ENCODE measurements at places on chromosomes 13 and 19.

DNA sequence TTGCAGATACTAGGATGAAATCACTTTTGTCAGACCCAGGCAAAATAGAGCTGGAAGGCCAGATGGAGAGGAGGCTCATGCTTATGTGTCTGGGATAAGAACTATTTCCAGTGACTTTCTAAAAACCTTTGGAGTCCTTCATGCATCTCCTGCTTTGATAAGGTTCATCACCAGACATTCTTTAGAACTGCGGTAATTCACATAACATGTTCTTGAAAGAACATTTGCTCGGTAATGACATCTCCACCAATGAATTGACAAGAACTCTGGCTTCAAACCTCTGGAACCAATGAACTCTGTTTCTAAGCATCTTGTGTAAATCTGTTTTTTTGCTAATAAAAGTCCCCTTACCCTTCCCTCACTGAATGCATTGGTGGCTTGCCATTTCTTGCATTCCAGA, 112.0 kb upstream of the KL start:
- DNase-seq: no peak

GRCh38 chr19:1384478-1385110, 887 bp downstream of the NDUFS7 start:
- DNase-seq: no peak

DNA sequence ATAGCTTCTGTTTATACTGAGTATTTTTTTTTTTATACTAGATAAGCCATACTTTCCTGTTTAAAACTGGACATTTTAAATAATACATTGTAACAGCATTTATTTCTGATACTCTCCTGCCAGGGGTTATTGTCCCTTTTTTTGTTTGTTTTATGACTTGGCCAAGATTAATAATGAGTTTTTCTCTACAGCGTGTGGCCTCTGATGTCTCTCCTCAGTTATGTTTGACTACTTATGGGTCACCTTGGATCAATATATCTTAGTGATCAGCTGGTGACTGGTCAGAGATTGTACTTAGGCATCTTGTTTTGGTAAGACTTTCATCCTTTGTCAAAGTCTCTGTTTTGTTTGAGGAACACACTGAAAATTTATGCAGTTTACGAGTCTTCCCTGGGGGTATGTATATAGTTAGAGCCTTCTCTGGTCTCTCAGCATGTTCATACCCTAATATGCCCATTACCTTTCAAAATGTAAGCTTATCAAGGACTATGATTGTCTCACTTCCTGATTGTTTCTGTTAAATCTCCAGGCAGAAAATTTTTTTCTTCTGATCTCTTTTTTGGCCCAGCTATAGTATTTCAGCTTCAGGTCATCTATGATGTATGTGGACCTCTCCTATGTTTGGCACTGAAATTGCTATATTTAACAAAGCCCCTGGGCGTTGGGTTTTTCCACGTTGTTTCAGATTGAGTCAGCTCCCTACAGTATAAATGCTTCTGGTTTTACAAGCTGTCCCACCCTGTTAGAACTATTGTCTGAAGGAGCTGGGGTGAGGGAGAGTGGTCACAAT, 87.9 kb downstream of the URI1 start:
- DNase-seq: no peak

- DNase-seq: no peak
These were observed 143.4 kb downstream of the NALCN start for GRCh38 chr13:101272886-101273285.

DNA sequence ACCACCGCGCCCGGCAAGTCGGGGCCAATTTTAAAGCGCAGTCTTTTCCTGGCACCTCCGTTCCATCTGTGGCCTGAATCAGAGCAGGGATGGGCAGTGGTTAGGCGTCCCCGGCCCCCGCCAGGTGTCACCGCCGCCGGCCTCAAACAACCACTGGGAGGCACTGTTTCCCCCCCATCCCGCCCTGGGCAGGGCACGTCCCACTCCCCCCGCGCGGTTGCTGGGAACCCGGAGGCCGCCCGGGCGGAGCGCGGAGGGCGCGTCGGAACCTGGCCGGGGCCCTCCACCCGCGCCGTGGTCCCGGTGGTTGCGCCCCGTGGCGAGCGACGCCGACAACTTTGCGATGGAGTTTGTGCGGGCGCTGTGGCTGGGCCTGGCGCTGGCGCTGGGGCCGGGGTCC, at the start of gene GRIN3B:
Gene GRIN3B (plus strand): TSS at position 325 of the 400 bp plus-strand sequence. CDS start 19 bp downstream, at position 344.
- DNase-seq: peak; percentile 49

- no peak for DNase-seq
These were observed 42.7 kb downstream of the UNC13A start for GRCh38 chr19:17645339-17645963.

DNA sequence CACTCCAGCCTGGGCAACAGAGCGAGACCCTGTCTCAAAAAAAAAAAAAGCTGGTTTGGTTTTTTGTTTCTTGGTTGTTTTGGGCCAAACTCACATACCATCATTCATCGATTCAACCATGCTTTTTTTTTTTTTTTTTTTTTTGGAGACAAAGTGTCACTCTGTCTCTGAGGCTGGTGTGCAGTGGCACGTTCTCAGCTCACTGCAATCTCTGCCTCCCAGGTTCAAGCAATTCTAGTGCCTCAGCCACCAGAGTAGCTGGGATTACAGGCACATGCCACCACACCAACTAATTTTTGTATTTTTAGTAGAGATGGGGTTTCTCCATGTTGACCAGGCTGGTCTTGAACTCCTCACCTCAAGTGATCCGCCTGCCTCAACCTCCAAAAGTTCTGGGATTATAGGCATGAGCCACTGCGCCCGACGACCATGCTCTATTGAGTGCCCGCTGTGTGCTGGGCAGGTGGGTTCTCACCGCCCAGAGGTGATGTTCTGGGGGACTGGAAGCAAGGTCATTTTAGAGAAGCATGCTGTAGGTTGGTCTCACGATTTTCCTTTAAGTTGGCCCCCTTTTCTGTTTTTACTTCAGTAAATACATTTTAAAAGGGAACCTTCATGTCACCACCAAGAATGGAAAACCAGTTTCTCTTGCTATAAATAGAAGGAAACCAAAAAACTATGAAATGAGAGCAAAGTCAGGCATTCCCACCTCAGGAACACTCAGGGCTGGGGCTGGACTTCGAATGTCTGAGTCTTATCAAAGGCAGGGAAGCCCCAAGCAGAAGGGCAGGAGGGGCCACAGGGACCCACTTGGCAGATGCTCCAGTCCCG, 8.3 kb upstream of the JUND start:
- no peak for DNase-seq

DNA sequence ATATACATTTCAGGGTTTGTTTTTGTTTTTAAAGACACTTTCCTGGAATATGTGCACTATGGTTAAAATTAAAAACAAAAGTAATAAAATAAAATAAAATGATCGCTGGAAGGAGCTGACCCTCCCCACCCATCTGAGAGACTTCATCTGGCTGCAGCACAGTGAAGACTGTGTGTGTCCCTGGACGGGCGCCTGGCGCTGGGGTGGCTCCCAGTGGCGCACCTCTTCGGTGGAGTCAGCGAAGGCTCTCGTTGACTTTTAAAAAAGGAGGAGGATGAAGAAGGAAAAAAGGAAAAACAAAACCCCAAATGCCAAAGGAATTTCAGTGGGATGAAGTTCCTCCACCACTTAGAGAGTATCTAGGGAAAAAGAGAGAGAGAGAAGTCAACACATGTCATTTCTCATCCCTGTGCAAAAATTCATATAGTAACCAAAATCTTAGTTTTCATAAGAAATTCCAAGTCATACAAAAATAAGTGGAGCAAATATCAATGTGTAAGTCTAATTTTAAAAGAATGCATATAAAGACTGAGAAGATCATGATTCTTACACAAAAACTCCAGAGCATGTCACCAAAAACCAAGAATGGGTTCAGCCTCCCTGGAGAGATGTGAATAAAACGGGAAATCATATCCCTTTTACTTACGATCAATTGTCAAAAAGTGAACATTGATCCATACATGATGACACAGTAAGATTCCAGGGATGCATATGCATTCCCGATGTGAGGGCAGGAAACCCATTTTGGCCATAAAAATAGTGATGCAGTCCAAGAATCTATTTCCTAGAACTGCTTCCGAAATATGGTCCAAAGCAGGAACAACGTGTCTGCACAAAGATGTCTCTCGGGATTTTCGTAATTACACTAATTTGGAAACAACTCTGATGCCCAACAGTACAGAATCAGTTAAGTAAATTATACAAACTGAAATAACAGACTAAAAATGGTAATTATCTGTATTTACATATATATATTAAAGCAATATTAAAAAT, 123.8 kb downstream of the STK24 start:
- no peak for DNase-seq

GRCh38 chr13:112105244-112105681, 38.3 kb downstream of the SOX1 start:
- DNase-seq: no peak

All from stimulated activated CD4-positive, alpha-beta T cell treated with anti-CD3 and anti-CD28 coated beads, Interleukin-1b, Interleukin-23, amount 100 ng/mL, for 1 hour (primary cell).